H9 (cell line): ENCODE measurements at places on chromosomes 7 and 10.

- no peak for DNase-seq
Measured at GRCh38 chr10:34880817-34881216, 65.7 kb upstream of the PARD3 start.

DNA sequence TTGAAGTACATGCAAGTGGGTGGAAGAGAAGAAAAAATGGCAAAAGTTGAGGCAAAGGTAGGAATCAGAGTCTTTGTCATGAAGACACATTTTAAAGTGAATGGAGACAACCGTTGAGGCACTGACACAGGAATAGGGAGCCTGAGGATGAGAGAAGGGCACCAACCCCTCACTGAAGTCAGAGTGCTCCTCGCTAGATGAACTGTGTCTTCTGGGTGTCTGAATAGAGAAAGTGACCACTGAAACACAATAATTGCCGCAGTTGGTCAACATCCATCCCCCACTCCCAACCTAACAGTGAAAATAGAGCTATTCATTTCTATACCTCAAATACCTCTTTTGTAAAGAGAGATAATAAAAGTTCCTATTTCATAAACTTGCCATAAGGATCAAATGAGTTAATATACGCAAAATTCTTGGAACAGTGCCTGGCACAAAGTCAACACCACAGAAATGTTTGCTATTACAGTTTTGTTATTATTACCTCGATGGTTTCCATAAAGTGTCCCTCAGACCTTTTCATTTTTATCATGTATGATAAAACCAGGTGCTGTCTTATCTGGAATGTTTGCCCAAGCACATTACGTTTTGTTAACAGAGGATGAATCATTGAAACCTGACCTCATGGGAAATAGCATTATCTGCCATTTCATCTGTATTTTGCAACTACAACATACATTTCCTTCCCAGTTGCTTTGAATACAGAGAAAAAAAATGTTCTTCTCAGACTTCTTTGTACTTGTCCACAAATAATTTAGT is 61.8 kb upstream of the SP4 start:
- no peak for DNase-seq

DNA sequence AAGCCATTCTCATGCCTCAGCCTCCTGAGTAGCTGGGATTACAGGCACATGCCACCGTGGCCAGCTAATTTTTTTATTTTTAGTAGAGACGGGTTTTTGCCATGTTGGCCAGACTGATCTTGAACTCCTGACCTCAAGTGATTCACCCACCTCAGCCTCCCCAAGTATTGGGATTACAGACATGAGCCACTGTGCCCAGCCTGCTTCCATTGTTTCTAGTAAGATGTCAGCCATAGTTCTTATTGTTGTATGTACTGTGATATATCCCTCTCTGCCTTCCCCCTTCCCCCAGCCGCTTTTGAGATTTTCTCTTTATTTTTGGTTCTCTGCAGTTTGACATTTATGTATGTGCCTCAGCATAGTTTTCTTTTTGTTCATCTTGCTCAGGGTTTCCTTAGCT is 87.9 kb upstream of the KLF14 start:
- DNase-seq: no peak

DNA sequence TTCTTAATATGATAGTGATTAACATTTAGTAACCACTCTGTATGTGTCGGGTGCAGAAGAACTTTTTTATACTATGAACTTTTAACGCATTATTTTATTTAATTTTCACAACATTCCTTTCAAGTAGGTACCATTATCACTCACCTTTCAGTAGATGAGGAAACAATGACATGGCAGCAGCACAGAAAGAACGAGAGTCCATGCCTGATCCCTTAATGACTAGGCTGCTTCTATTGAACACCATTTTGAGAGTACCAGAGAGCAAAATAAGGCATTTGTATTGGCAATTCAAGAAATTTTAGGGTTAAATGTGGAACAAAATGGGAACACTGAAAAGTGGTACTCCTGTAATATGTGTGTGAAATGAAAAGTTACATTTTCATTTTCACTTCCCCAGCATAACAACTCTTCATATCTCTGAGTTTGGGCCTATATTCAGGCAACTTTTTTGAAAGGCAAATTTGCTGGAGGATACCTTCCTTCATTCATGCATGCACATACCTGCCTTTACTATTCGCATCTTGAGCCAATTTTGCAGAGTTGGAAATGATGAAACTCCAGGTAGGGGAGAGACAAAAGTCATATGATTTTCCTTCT is 12.8 kb downstream of the LRRN3 start:
- no peak for DNase-seq
